ENCODE measurements at places on chromosomes 5 and 9.

GRCh38 chr5:61351733-61352132 lies 19.7 kb downstream of the ZSWIM6 start:
- no peak for DNase-seq

GRCh38 chr5:37823433-37824152 lies 16.2 kb downstream of the GDNF start:
- DNase-seq: no peak

- no peak for DNase-seq
Measured at GRCh38 chr5:142403583-142403982, 78.8 kb upstream of the SPRY4 start.

- DNase-seq: no peak
Measured at GRCh38 chr5:16628376-16628775, 11.6 kb upstream of the RETREG1 start.

- no peak for DNase-seq
Measured at GRCh38 chr9:13158986-13159385, 120.5 kb downstream of the MPDZ start.

DNA sequence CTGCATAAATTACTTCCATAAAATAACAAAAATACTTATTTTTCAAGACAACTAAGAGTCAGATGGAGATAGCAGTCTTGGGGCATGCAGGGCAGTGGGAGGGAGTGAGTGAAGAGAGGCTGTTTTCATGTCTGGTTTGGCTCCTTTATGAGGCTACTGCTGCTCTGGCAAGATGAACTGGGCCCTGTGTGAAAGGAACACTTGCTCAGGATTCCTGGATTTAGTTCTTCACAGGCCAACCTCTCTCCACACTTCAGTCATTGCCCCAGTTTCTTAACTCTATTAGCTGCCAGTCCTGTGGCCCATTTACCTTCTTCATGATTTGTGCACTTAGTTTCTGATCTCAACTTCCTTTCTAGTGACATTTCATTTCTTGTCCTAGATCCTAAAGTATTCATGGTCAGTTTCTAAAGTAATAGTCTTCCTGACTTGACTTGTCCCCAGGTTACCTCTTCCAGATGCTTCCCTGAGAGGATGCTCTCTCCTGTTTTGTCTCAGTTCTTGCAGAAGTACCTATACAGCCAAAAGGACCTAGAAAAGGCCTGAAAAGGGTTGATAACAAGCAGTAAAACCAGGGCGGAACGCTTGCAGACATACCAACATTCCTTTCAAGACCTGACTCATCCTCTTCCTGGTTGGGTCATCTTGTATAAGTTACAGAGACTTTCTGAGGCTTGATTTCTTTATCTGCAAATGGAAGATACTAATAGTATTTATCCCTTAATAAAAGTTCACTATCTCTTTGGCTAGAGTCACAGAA lies 77.0 kb upstream of the ZFAND5 start:
- no peak for DNase-seq
